ENCODE measurements at places on chromosomes 4 and X.
A peak's percentile ranks its signal among the peaks of the same experiment; 100 is the strongest.

DNA sequence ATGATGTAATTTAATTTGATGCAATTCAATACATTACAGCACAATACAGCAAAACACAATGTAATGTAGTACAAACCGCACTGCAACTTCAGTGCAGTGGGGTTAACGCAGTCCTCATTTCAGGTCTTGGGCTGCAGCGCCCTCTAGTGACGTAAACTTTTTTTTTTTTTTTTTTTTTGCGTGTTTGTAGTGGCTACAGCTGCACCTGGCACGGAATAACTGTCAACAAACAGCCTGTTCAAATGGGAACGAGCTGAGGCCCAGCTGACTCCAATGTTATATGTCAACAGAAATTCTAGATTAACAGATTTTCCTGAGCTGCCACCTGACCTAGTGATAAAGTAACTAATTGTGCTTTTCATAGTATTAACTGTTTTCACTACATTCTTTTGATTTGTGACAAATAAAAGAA is 33.5 kb upstream of the RASSF6 start:
- DNase-seq: peak; percentile 42

DNA sequence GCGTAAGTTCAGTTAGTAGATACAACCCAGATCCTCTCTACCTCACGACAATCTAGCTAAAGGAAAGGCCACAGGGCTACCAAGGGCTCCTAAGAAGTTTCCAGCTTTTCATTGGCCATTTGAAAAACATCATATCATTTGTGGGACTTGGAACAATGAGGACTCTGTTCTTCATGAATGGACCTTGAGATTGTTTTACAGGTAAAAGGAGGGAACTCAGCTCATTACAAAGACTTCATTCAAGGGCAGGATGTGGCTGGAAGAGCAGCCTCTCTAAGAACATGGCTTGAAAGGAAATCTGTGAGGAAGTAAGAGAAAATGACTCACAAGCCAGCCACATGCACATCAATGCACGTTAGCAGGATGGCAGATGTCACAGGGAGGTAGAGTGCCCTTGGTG is 105.9 kb upstream of the SLC7A11 start:
- DNase-seq: no peak

DNA sequence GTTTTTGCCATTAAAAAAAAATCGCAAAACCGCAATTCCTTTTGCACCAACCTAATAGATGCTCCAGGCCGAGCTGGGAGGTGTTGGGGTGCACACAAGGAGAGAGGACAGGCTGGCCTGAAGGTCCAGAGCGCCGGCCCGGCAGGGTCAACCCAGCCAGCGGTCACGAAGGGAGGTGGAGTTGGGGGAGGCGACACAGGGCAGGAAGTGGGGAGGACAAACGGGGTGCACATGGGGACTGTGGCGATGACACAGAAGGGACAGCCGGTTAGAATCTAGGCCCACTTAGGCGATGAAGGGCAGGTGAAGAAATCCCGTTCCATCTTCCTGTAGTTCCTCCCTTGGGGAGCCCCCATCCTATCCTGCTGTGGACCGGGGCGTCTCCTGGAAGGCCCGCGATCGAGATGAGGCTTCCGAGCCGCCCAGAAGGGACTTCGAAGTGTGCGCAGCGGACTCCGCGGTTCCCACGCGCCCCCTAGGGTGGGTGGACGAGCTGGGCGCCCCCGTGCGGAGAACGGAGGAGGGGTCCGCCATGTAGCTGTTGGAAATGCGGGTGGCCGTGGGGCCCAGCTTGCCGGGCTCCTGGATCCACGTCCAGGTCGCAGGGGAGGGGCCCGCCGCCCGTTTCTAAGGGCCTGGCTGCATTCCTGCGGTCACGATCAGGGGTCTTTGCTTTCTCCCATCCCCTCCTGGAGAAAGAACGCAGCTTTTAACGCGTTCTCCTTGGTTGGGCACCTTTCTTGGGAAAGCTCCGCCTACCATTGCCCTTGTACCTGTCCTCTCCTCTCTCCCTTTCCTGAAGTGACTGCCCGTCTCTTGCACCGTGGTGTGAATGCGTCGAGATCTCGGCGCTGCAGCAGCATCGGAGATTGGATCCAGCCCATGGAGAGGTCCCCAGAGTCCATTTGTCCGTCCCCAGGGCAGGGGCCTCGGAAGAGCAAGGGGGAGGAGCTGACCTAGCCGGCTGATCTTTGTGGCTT is 17.0 kb upstream of the HPF1 start:
- no peak for DNase-seq

DNA sequence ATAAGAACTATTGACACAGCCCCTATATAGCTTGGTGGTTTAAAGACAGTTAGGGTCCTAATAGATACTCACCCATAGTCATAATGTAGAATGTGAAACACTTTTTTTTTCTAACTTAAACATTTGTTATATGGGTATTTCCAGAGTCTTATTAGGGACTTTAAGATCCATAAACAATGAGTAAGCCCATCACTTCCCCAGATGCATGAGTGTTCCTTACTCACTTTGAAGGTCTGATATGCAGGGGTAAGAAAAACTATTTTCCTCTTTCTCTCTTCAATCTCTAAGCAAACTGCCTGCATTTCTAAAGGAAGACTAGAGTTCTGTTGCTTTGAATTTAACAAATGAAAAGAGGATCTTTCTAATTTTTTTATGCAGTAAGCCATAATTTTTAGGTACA is 443.6 kb upstream of the PITX2 start:
- no peak for DNase-seq

DNA sequence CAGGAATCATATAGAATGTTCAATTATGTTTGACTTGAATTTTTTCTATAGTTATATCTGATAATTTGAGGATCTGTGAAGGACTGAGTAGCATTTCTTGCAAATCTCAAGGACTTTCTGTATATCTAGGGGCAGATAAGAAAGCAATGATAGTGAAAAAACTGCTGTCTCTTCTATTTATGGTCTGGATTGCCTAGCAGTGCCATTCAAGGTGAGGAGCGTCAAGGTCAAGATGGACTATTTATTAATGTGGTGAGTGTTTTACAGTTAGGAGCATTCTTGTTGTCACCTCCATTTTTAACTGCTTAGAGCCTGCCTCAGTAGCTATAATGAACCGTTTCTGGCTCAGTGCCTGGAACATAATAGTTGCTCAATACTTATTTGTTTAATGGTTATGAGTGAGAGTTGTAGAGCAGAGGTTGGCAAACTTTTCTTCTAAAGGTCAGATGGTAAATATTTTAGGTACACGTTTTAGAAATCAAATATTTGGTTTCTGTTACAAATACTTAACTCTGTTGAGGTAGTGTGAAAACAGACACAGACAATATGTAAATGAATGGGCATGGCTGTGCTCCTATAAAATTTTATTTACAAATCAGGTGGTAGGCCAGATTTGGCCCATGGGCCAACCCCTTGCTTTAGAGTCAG is 523.2 kb upstream of the IGFBP7 start:
- DNase-seq: no peak

- no peak for DNase-seq
Observed at GRCh38 chr4:107391009-107391629, 328.9 kb downstream of the PAPSS1 start.

GRCh38 chr4:74886484-74886883 is 46.4 kb upstream of the PARM1 start:
- no peak for DNase-seq

- DNase-seq: no peak
Observed at GRCh38 chrX:141279476-141279875, 37.2 kb upstream of the SPANXC start.

DNA sequence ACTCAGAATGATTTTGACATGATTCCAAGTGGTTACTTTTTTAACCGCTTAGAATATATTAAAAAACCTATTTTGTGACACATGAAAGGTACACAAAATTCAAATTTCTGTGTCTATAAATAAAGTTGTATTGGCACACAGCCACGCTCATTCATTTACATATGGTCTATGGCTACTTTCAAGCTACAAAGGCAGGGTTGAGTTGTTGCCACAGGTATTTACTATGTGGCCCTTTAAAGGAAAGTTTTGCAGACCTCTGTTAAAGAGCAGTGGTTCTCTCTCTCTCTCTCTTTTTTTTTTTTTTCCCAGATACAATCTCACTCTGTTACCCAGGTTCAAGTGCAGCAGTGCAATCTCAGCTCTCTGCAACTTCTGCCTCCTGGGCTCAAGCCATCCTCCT is 23.0 kb downstream of the GPM6B start:
- DNase-seq: no peak

DNA sequence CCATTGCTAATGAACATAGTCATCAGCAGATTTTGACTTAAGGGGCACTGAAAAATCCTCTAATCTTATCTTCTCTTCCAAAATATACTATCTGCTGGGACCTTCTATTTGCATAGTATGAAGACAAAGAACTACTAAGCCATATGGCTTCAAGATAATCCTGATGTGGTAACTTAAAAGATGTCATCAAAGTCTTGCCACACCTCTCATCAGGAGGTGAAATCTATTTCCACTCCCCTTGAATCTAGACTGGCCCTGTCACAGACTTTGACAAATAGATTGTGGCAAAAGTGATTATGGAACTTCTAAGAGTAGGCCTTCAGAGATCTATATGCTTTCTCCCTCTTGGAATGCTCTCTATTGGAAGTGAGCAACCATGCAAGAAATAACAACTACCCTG is 27.3 kb upstream of the TET2 start:
- DNase-seq: no peak

GRCh38 chr4:150781191-150781590 is 199.2 kb downstream of the MAB21L2 start:
- DNase-seq: no peak

GRCh38 chr4:54607067-54607466 is 50.7 kb upstream of the KIT start:
- DNase-seq: no peak

DNA sequence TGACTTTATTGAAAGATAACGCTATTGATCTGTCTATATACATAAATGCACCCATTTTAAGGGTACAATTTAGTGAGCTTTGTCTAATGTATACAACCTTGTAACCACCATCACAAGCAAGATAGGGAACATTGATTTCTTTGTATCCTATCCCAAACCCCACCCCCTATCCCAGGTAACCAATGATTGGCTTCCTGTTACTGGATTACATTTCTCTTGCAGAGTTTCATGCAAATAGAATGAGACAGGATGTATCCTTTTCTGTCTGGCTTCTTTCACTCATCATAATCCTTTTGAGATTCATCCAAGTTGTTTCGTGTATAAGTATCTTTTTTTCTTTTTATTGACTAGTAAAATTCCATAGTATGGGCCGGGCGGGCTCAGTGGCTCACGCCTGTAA is 1.6 kb upstream of the GRIPAP1 start:
- no peak for DNase-seq

- no peak for DNase-seq
Observed at GRCh38 chrX:136185401-136186022, 38.2 kb downstream of the FHL1 start.

GRCh38 chr4:156173937-156174336 is 220.3 kb upstream of the CTSO start:
- DNase-seq: no peak

GRCh38 chr4:14478504-14478903 is 523.8 kb upstream of the CPEB2 start:
- DNase-seq: no peak

- no peak for DNase-seq
Observed at GRCh38 chr4:61657016-61657415, 456.9 kb downstream of the ADGRL3 start.

DNA sequence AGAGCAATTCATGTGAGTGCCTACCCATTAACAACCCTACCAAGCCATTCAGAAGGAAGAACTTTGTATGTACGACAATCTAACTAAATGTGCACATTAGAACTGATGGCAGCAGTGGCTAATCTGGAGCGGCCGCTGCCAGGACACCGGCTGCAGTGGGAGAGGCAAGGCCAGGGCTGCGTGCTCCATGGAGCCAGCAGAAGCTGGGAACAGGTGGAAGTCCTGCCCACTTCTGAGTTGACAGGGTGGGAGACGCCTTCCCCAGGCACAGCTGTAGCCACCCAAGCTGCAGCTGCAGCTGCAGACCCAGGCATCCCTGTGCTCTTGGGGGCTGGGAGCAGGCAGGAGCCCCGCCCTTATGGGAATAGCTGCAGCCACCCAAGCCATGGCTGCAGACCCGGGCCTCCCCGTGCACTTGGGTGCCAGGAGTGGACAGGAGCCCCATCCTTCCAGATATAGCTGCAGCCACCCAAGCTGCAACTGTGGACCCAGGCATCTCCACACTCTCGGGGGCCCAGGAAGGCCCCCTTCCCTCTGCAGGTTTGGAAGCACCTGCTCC is 79.1 kb upstream of the DDX60 start:
- no peak for DNase-seq

DNA sequence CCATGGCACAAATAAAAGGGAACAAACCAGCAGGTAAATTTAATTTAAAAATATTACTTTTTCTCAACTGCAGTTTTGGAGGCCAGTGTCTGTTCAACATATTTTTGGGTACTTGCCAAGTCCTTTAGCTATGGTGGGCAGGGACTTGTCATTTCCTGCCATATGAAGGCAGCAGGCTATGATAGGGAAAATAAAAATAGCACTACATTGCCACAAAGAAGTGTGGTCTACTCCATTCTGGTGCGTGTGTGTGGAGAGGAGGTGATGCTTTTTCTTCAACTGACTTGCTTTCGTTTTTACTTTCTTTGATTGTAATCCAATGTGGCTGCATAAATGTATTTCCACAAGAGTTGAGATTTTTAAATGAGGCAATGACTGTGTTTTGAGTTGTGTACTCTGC is 17.2 kb downstream of the GPR174 start:
- no peak for DNase-seq
